ENCODE measurements at places on chromosomes 1 and 21.

DNA sequence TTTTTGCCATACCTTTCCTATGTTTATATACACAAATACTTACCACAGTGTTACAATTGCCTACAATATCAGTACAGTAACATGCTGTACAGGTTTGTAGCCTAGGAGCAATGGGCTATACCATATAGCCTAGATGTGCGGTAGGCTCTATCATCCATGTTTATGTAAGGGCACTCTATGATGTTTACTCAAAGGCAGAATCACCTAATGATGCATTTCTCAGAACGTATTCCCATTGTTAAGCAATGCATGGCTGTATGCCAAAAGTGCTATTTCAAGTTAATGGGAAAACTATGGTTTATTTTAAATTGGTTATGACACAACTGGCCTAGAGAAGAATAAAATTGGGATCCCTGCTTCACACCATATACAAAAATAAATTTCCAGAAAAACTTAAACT, 36.9 kb upstream of the DISP1 start:
- no peak for DNase-seq

DNA sequence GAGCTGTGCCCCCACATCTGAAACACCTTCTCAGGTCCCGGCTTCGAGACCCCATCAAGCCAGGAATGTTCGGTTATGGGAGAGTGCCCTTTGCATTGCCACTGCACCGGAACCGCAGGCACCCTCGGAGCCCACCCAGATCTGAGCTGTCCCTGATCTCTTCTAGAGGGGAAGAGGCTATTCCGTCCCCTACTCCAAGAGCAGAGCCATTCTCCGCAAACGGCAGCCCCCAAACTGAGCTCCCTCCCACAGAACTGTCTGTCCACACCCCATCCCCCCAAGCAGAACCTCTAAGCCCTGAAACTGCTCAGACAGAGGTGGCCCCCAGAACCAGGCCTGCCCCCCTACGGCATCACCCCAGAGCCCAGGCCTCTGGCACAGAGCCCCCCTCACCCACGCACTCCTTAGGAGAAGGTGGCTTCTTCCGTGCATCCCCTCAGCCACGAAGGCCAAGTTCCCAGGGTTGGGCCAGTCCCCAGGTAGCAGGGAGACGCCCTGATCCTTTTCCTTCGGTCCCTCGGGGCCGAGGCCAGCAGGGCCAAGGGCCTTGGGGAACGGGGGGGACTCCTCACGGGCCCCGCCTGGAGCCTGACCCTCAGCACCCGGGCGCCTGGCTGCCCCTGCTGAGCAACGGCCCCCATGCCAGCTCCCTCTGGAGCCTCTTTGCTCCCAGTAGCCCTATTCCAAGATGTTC, 4.3 kb downstream of the ADAMTSL4 start:
- DNase-seq, result no peak

DNA sequence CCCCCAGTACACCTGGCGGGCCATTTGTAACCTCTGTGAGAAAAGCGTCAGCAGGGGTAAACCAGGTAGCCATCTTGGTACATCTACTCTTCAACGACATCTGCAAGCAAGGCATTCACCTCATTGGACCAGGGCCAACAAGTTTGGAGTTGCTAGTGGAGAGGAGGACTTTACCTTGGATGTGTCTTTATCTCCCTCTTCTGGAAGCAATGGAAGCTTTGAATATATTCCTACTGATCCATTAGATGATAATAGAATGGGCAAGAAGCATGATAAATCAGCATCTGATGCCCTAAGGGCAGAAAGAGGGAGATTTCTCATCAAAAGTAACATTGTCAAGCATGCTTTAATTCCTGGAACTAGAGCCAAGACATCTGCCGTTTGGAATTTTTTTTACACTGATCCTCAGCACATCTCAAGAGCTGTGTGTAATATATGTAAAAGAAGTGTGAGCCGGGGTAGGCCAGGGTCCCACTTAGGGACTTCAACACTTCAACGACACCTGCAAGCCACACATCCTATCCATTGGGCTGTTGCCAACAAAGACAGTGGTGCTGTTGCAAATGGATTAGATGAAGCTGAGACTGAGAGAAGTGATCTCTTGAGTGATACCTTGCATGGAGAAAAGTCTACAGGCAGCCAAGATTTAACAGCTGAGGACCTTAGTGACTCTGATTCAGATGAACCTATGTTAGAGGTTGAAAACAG, 2.7 kb downstream of the ZBED6 start:
- DNase-seq, result no peak

DNA sequence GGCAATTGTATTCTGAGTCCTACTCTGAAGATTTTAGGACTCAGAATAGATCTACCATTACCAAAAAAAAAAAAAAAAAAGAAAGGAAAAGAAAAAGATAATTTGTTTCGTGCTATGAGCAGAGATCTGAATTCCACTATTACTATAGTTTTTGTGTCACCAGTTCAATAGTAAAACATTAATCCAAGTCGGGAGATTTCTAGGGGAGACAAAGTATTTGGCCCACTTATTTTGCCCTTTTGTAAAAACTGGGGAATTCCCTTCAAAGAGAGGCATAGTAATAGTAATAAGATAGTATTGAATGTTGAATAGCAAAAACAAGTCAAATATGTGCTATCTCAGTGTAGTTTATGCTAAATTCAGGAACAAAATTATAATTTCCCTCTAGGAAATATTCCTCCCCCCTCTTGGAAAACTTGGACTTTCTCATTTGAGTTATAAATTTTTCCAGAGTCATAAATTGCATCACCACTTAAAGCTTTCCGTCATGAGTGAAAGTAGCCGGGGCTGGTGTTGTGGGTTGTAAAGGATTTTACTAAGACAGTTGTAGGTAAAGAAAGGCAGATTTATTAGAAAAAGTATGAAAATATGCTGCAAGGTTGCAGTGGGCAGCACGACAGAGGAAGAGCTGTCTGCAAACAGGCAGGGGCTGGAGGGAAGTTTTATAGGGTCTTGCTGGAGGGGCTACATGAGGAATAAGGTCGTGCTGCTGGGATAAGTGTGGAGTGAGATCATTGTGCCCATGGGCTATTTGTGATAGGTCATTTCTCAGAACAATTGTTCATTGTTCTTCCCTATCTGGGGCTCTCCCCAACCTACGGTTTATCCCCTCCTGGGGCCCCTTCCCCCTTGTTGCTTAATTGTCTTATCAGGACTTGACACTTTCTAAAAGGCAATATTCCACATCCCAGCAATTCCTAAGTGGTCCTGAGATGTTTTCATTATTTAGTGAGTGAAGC, 1009.9 kb downstream of the PLA2G4A start:
- no peak for DNase-seq

DNA sequence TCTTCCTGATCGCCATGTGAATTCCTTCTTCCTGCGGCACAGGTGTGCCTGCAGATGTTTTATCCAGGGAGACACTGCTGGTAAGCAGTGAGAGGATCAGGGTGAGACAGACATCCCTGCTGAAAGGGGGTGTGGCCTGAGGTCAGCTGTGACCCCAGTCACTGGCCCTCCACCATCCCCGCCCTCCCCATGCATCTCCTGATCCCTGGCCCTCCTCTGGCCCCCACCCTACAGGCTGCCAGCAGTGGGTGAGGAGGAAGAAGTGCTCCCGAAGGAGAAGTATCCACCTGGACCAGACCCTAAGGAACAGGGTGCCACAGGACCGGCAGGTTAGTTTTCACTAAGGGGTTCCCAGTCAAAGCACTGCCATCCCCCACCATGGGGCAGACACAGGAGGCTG, 85.3 kb downstream of the GLIS1 start:
- no peak for DNase-seq

- DNase-seq, result peak; percentile 96
Observed at GRCh38 chr1:187001198-187001889, 172.6 kb downstream of the PLA2G4A start.

- peak; percentile 29 for DNase-seq
Observed at GRCh38 chr1:79811173-79811572, 804.6 kb upstream of the ADGRL4 start.

GRCh38 chr21:40254540-40255465, 387.6 kb downstream of the PCP4 start:
- DNase-seq, result no peak

DNA sequence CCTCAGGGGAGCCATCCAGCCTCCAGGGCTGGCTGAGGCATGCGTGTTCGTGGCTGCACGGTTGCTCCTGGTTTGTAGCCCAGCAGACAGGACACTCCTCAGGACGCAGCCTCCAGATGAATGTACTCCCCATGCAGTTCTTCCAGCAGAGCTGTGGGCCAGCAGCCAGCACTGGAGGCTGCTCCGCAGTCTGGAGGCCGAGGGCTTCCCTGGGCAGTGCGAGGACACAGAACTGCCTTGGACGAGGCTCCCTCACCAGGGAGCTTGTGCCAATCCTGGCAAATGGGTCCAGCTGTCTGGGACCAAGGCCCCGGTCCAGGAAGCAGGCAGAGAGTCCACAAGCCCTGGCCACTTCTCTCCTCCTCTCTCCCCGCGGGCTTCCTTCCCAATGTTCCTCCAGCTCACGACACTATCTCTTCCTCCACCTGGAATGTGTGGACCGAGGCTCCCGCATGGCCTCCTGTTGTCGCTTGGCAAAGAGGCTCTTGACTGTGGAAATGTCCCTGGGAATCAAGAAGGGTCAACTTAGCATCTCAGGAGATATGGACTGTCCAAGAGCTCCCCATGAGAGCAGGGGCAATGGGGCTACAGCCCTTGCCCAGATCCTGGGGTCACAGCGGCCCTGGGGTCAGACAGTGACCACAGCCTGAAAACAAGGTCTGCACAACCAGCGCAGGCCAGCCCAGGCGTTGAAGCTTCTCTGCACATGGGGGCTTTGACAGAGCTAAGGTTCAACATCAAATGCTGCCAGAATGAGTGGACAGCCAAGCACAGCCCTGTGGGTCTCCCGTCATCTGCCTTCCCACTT, 5.3 kb downstream of the EDN2 start:
- no peak for DNase-seq

DNA sequence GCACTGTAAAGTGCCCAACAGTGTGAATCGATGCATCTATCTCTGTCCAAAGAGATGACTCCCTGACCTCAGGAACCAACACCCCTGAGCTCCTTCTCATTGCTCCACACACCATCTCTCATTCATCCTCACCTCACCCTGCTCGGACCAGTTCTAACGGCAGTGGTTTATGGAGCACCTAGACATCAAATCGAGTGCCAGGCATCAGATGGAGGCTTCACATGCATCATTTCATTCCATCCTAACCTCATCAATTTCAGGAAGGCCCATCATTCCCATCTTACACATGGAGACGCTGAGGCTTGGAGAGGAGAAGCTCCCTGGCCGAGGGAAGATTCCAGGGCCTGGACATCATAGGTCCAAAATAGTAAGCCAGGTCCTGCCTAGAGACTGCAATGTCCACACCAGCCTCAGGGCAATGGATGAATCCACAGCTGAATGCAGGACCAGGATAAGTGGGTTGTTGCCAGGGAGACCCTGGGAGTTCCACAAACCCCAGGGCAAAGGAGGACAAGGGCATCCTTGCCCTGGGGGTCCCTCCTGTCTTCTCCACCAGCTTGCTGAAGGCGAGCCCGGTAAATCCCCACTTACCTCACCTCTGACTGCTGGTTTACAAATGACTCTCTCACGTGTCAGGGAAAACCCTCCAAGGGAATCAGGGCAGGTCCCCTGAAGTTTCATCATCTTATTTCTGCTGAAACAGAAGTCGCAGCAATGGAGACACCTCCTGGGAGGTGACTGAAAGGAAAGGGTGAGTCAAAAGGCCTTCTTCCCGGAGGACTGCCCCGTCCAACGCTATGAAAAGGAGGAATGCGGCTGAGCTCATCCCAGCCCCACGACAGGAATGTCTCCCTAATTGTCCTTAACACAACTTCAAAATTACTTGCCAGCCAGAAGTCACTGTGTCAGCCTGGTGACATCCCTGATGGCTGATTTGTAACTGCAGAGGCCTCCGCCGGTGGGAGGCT, 9.0 kb upstream of the IFFO2 start:
- DNase-seq, result no peak

GRCh38 chr1:101077849-101078248, 52.3 kb upstream of the DPH5 start:
- DNase-seq, result no peak

DNA sequence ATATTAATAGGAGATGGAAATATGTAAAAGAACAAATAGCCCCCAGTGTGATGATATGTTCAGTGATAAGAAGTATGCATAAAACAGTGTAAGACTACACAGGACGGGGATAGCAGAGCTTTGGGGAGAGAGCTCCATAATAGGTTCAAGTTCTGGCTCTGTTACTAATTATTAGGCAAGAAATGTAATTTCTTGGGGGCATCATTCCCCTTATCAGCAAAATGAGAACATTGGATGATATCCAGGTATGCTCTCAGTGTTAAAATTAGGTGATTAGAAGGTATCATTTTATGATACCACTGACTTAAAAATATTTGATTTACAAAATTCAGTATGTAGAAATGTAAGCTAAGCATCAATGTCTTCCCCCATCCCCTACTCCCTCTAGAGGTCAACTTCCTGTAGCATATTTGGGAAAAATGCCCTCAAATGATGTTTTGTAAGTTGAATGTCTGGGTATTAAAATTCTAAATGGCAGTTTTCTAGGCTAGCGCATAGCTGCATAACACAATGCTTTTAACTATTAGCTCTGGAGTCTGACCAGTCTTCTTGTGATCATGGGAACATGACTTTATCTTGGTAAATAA, 585.7 kb upstream of the CAMK1G start:
- DNase-seq, result no peak

- no peak for DNase-seq
Observed at GRCh38 chr1:109265741-109266330, 16.5 kb downstream of the CELSR2 start.

DNA sequence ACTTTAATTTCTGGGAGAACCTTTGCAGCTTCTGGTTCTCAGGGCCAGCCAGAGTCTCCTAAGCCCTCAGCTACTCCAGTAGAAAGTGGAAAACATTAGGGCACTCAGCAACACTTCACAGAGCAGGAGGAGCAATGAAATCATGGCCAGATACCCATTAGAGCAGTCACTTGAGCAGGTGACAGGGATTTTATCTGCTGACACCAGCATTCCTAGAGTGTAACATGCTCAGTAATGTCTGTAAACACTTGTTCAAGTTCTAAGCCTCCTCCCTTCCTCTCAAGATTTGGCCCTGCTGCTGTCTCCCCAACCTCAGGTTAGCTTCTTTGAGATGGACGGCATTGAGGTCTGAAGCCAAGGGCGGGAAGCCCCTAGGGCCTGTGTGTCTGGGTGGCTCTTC, 218.0 kb downstream of the GRIK3 start:
- DNase-seq, result no peak

DNA sequence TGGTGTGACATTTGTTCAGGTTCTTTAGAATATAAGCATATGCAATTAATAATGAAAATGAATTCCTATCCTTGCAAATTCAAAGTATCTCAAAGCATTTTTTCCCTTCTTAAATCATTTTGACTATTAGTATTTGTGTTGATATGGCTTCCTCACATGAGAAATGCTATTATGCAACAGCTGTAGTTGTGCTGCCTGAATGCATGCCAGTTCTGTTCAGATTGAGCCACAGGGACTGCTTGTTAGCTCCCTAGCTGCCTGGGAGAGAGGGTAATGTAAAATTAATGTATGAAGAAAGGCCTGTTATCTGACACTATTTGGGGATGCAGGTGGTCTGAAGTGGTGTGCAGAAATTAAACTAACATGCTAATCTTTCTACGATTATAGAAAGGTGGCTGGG, 45.5 kb downstream of the CACHD1 start:
- DNase-seq, result no peak
